ENCODE measurements at places on chromosomes 12 and 14. TPM values are rescaled to one million over a fixed set of nuclear protein-coding genes. Genes with fewer than 3 reads are reported as not detected.

GRCh38 chr14:31024010-31024480, 1.4 kb upstream of the AP4S1 start:
- no peak for DNase-seq

GRCh38 chr12:27193854-27194544, 50.1 kb upstream of the STK38L start:
- DNase-seq = no peak

- DNase-seq = no peak
Measured at GRCh38 chr12:110983811-110984210, 63.4 kb upstream of the MYL2 start.

OR4E2 gene
- not detected for total RNA-seq

SRSF9 gene
- 87.8 TPM for total RNA-seq

GRCh38 chr12:127278351-127278750, 988.6 kb upstream of the TMEM132C start:
- DNase-seq = no peak

RASSF9 gene
- 0.47 TPM for total RNA-seq

DNA sequence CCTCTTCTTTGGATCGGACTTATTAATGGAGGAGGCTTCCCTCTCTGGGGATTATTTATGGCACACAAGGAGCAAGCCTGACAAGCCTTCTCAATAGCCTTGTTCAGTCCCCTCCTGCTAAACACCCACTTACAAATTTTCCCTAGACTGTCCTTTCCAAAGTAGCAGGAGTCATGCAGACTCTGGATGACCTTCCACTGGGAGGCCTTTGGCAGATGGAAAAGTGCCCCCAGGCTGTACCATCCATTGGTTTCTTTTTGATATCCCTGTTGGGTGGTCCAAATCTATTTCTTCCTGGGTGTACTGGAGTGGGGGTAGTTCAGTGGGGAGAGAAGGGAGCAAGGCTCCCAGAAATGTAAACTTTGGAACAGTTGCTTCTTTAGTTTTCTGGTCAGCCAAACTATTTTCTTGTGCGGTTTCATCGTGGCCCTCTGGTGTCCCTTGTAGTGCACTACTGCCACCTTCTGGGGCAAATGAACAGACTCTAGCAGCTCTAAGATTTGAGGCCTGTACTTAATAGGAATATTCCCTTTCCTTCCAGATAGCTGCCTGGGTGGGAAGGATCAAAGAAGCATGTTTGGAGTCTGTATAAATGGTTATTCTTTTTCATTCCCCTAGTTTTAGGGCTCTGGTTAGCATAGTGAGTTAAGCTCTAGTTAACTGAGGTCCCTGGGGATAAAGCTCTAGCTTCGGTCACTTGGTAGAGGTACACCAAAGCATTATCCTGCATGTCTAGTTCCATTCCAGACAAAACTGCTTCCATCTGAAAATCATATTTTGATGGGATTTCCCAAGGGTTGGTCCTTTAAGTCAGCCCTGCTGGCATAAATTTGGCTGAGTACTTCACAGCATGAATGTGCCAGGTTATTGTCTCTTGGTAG, 409.5 kb downstream of the SLC6A15 start:
- no peak for DNase-seq
